COLO829 (cell line): ENCODE measurements at places on chromosomes 1 and 21.

- DNase-seq = no peak
Measured at GRCh38 chr21:33940164-33940880, 24.7 kb upstream of the ATP5PO start.

DNA sequence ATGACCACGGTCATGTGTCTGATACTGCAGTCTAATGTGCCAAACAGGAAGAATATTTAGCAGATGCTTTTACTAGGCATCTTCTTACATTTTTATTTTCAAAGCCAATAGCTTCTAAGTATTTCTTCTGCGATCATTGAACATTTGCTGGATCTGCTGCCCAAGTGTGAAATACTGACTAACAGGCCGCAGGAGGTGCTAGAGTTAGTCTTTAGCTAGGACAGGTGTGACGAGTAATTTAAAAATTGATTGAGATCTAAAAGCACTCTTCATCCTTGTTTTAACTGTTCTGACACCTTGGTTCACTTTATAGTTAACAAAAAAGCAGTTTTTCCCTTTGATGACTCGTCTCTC, 748 bp upstream of the FAM78B start:
- DNase-seq = no peak

GRCh38 chr1:209657140-209657879, 5.1 kb upstream of the LAMB3 start:
- DNase-seq = no peak

DNA sequence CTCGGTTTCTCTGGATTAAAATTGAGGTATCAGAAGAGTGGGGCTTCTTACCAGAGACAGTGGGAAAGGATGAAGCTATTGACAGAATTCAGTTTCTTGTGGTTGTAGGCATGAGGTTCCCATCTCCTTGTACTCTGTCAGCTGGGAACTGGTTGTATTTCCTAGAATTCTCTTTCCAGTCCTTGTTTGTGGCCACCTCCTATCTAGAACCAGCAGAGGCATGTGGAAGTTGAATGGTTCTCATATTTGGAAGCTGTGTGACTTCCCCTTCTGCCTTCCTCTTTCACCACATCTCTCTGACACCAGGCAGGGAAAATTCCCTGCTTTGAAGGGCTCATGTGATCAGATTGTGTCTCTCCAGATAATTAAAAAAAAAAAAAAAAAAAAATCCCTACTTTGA, 457.7 kb upstream of the ADAMTS5 start:
- no peak for DNase-seq

DNA sequence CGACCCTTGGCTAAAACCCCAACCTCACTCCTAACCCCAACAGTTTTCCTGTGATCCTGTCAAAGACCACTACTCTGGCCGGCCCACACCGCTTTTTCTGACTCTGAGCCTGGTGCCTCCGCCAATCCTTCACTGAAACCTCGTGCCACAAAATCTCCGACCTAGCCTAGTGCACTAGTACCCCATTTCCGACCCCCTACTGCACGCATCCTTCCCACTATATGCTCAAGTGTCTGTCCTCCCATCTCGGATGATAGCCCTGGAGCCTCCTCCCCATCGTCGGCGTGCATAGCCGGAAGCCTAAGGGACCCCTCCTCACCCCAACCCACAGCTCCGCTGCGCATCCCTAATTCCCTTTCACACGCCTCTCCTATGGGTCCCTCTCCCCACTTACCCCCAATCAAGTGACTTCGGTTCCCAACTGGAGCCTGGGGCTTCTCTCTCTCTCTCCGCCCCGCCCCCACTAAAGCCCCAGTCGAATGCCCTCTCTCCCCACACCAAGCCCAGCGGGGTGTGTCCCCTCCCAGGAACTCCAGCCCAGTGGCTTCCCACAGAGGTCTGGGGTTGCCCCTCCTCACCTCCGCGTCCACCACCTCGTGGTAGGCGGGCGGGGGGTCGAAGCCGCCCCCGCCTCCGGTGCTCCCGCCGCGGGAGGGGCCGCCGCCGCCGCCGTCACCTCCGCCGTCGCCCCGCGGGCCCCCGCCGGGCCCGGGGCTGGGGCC, 791 bp downstream of the USP24 start:
- DNase-seq = no peak

DNA sequence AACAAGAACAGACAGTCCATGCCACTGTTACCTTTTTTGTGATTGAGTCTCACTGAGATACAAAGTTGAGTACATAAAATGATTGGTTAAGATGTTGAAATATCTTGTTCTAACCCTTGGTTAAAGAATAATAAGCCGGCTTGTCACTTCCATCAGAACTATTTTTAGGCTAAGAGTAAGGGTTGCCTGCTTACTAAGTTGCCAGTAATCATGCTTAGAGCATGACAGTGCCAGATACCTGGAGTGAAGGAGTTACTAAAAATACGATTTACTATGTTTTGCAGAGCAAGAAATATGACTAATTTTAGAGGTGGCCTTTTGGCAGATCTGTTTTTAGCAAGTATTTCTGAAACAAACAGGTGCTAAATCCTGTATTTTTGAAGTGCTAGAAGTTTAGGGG, 6.0 kb downstream of the HUNK start:
- no peak for DNase-seq

DNA sequence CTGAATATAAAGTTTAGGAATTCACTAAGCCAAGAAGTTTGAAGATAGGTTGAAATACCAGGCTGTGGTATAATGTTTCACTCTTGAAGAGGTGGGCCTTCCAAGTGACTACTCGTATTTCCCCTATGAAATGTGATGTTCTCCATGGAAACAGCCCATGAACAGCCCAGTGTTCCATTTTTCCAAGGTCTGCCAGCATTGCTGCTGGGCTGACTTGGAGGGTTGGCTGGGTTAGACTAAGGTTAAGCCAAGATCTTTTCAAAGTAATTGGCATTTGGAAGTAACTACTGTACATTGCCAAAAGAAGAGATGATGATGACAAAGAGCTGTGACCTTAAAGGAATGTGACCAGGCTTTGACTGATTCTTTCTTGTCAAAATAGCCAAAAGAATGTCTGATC, 73.8 kb downstream of the RPE65 start:
- peak; percentile 10 for DNase-seq

- no peak for DNase-seq
Measured at GRCh38 chr1:209241487-209241886, 342.0 kb upstream of the CAMK1G start.

- DNase-seq = peak; percentile 81
Measured at GRCh38 chr1:94734963-94735901, 84.9 kb upstream of the SLC44A3 start.

- DNase-seq = no peak
Measured at GRCh38 chr1:22157359-22157966, 14.6 kb upstream of the WNT4 start.

DNA sequence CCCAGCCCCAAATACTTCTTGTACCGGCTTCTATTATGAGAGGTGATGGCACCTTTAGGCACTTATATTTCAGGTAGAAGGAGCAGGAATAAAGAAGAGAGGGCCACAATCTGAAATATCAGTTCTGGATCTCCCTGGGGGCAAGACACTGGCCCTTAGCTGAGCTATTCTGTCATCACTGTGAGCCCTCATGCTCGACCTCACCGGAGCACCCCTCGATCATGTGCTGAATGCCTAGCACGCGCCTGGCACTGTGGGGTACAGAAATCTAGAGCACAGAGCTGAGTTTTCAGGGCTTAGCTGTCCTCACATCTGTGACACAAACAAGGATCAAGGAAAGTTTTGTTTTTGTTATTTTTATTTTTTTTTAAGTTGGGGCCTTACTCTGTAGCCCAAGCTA, 7.6 kb upstream of the MX1 start:
- no peak for DNase-seq

DNA sequence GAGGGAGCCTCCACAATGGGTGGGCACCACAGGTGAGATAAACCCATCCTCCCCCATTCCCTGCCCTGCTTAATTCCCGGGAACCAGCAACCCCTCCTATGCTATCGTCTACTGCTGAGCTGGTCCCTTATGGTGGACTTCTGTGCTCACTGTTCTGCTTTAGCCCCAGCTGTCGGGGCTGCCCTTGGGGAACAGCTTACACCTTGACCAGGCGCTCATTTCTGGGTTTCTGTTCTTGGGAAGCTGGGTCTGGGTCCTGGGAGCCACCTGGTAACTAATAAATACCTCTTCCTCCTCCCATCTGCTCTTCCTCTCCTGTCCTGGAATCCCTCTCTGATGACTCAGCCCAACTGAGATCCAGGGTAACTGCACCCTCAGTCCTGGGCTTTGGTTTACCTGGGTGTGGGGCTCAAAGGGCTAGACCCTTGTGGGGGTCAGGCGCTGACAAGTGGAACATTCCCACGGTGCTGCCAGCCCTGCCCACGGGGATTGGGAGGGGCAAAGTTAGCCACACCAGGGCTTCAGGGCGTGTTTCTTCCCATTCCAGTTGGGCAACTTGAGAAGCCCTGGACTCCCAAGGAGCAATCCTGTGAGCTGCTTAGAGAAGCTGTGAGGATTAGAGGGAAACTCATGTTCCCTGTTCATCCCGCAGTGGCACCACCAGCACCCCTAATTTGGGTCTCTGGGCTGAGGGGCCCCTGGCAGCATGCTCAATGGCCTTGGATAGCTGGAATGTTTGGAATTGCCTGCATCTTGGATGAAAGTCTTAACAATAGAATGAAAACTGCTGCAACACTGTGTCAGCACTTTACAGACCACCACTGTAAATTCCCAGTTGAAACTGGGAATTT, 1.6 kb downstream of the PCAT6 start:
- DNase-seq = no peak

GRCh38 chr1:147735423-147735822, 25.0 kb downstream of the GJA5 start:
- DNase-seq = no peak
